HT-29 (cell line): ENCODE measurements at places on chromosomes 13 and 19.
A peak's percentile ranks its signal among the peaks of the same experiment; 100 is the strongest.

- DNase-seq: no peak
Measured at GRCh38 chr19:18663940-18664530, 19.4 kb upstream of the CRTC1 start.

DNA sequence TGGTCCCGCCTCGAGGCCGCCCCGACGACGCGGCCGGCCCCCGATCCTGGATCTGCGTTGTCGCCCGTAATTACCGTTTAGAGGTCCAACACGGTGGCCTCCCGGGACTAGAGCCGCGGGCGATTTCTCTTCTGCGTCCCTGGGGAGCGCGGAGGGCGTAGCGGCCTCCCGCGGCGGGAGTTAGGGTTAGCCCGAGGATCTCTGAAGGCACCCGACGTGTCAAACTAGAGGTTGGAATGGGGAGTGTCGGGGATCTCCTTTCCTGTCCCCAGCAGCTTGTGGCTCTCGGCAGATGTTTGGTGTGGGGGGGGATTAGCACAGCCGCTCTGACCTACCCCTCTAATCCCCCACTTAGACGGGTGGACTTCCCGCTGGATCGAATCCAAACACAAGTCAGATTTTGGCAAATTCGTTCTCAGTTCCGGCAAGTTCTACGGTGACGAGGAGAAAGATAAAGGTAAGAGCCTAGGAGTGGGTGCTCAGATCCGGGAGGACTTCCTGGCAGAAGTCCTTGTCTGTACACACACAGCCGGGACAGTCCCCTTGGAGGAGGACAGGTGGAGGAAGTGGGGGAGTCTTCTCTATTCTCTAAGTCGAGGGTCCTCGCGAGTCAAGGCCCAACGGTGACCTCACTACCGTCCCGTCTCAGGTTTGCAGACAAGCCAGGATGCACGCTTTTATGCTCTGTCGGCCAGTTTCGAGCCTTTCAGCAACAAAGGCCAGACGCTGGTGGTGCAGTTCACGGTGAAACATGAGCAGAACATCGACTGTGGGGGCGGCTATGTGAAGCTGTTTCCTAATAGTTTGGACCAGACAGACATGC is 581 bp downstream of the CALR start:
- peak; percentile 42 for DNase-seq

DNA sequence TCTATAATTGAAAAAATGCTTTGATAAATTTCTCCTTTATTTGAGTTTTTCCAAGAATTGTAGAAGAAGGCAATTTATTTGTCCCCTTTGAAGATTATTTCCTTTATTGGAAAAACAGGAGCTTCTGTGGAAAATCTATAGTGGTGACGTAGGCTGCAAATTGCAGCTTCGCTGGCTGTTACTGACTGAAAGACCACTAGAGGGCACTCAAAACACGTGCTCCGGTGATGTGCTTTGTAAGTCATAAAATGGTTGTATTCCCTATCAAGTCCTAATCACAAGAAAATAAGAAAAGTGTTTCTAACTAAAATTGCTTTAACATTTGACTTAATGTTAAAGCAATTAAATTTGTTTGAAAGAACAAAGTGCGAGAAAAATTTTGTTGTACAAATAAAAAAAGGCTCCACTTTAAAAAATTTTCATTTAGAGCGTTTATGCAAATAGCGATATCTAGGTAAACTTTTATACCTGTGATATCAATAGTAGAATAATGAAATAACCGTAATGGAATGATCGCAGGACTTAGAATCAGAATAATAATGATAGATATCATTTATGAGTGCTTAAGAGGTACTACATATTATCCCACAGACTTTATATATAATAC is 638.2 kb upstream of the SPRY2 start:
- DNase-seq: peak; percentile 82

DNA sequence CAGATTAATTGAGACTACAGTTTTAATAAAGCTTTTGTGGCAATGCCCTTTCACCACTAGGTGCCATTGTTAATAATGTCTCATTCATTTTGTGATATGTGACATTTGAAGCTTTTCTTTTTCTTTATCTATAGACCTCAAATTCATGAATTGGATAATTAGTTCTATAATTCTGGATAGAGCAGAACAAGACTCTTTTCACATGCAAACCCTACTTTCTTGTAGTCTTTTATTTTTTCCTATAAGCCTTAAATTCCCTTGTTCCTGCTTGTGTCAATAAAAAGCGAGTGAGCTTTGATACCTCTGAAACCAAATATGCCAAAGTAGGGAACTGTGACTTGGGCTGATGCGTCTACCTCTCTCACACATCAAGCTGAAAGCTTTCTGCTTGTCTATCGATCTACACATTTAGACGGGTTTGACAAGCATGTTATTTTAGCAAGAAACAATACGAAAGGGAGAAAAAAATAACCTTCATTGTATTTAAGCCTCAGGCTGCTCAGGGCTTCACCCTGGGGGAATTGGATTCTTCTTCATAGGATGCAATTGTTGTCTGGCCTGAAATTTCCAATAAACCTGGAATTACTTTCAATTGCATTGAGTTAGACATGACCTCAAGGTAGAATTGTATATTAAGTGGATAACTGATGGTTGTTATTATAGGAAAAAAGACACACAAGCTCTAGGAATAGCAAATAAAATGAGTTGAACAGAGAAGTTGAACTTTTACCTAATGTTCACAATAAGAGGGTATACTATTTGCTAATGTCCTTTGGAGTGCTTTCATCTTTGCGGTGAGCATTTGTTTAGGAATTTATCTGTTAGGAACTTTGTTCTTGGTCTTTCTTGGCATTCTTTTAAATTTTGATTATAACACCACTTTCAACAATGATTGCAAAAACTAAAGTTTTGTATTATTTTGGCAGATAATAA is 1150.2 kb upstream of the PCDH9 start:
- no peak for DNase-seq

DNA sequence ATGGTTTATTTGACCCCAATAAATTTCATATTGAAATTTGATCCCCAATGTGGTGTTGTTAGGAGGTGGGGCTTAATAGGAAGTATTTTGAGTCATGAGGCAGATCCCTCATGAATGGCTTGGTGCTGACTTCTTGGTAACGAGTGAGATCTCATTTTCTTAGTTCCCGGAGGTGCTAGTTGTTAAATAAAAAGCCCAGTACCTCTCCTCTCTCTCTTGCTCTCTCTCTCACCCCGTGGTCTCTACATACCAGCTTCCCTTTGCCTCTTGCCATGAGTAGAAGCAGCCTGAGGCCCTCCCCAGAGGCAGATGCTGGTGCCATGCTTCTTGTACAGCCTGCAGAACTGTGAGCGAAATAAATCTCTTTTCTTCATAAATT is 39.4 kb upstream of the KATNAL1 start:
- no peak for DNase-seq
